D341Med (cell line): ENCODE measurements at places on chromosomes 2 and 18.

GRCh38 chr2:105734762-105735538, 9.8 kb upstream of the NCK2 start:
- no peak for DNase-seq

- DNase-seq = no peak
These were observed 202.9 kb upstream of the TNP1 start for GRCh38 chr2:217062768-217063167.

DNA sequence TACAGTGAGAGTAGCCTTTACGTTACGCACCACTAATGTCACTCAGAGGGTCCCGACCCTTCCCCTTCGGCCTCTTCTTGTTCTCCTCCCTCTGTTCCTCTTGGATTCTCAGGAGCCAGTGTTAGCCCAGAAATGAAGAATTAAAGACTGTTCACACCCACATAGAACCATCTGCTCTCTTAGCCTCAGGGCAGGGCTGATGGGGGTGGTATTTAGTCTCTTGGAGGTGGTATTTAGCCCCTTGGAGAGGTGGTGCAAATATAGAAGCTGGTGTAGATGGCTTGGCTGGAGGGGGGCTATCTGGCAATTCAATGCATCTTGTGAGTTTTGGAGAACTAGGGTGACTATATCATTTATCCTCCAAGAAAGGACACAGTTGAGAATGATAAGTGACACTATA, 286.5 kb downstream of the PRKCE start:
- no peak for DNase-seq

DNA sequence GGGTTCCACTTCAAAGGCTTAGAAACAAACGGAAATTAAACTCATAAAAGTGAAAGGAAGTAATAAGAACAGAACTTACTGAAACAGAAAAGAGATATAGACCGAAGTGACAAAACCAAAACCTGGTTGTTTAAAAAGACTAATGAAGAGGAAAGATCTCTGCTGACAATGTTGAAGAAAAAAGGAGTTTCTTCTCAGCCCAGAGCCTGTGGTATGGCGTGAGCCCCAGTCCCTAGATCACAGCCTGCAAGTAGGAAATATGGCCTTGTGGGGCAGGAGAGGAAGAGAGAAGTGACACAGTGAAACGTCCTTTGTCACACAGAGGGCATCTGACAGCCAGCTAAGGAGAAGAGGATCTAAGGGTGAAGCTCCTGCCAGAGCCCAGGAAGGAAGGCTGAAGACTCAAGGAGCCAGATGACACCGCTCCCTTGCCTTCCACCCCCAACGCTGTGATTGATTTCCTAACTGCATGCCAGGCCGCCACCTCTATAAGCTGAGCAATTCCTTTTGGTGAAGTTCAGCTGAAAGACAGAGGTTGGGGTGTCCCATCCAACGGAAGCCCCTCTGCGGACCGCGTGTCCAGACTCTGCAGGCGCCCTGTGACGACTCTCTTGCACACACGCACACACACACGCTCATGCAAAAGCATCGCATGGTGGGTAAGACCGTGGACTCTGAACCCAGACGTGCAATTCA, 141.1 kb downstream of the HDAC4 start:
- DNase-seq = no peak

GRCh38 chr2:25655316-25655715, 18.1 kb downstream of the DTNB start:
- no peak for DNase-seq

DNA sequence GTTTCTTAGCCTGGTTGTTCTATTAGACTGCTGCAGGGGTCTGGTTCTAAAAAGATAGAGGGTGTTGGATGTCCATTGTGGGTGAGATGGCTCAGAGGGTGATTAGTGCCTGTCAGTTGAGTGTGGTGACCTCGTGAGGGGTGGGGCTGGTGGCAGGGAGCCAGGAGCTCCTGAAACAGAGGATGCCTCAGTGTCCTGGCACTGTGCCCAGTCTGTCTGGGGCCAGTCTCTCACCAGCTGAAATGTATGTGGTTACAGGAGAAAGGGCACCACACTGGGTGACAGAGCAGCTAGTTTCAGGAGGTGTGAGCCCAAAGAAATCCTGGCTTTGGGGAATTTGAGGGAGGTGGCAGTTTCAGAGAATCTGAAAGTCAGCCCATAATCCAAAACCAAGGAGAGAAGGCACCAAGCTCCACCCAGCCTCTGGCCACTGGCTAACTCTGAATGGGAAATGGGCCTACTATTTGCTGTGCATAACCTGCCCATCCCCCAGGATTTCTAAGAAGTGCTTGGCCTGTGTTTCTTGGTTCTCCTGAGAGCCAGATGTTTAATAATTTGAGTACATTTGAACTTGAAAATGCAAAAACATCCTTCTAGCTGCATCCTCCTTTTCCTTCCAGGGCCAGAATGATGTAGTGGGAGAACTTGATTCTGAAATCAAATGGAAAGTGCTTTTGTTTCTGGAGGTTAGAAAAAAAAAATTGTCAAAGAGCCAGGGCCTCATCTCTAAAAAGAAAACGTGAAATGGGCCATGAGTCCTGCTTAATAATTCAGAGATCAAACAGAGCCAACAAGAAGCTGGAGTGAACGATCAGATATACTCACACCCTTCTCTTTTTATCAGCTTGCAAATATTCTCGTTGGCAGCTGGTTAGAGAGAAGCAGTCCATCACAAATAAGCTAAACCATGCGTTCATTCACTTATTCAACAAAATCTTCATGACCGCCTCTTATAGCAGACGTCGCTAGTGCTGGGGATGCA, 92.3 kb downstream of the B3GNT2 start:
- no peak for DNase-seq

DNA sequence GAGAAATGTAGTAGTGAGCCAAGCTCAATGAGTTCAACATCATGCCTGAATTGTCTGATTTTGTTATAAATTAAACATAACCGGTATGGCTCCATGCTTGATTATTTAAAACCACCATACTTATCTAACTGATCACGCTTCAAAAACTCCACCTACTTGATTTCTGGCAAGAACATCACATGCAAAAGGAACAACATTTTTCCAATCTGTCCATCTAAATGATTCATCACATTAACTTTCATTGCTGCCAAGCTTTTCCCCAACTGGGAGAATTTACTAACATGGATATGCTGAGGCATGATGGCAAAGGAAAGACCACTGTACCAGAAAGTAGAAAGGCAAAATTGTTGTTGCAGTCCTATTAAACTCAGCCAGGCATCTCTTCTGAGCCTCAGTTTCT, 286.8 kb downstream of the TRIB2 start:
- no peak for DNase-seq

DNA sequence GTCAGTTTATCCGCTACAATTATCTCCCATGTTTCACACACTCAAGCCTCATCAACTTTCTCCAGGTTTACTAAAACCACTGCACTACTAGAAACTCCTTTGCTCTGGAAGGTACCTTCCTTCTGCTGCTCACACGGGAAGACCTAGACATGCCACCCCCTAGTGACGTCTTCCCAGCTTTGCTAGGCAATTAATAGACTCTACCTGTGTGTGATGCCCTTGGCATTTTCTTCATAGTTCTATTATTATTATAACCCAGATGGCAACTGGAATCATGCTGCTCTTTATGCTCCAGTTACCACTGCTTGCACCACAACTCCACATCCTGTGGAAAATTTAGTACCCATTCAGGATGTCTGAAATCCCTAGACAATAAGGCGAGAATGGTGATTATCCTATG, 42.4 kb downstream of the CACNB4 start:
- DNase-seq = no peak

- no peak for DNase-seq
These were observed 78.3 kb downstream of the ADAM23 start for GRCh38 chr2:206521612-206522011.

DNA sequence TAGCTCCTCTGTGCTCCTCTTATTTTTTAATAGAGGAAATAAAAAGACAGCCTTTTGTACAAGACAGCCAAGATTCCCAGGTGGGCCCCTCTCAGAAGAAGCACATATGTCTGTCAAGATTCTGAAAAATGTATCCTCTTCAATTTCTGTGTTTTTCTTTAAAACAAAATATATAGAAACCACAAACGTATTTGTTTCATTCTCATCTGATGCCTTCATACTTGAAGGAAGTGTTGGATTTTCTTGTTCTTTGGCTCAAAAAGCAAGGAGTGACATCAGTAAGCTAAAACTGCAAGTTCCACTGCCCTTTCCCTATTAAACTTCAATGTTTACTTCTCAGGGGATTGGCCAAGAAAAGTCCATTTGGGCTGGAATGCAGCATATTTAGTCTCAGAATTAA, 193.8 kb upstream of the OSR1 start:
- no peak for DNase-seq

- DNase-seq = no peak
These were observed 195.8 kb downstream of the NDUFA10 start for GRCh38 chr2:239829326-239829725.

GRCh38 chr2:164065038-164065437, 329.2 kb upstream of the FIGN start:
- DNase-seq = no peak

- no peak for DNase-seq
These were observed 192.8 kb upstream of the PXDN start for GRCh38 chr2:1937066-1937465.

GRCh38 chr2:233915128-233915527, 2.0 kb upstream of the TRPM8 start:
- peak; percentile 37 for DNase-seq

- no peak for DNase-seq
These were observed 92.6 kb downstream of the SPATS2L start for GRCh38 chr2:200399046-200399445.
